Osteoblast (primary cell): ENCODE measurements at places on chromosomes 6 and 20.

DNA sequence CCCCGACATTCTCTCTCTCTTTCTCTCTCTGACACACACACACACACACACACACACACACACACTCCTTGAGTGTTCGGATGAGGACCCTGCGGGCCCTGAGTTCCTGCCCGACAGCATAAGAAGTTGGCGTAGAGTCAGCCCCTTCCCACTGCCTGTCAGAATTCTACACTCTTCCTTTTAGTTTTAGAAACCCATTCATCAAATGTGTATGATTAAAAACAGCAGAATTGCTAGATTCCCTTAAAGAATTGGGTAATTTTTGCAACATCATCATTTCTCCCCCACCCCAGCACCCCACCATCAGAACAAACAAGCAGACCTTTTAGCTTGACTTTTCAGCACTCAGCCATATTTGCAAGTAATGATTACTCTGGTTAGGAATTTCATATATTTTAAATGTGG is 322.8 kb downstream of the FARS2 start:
- no peak for DNase-seq

DNA sequence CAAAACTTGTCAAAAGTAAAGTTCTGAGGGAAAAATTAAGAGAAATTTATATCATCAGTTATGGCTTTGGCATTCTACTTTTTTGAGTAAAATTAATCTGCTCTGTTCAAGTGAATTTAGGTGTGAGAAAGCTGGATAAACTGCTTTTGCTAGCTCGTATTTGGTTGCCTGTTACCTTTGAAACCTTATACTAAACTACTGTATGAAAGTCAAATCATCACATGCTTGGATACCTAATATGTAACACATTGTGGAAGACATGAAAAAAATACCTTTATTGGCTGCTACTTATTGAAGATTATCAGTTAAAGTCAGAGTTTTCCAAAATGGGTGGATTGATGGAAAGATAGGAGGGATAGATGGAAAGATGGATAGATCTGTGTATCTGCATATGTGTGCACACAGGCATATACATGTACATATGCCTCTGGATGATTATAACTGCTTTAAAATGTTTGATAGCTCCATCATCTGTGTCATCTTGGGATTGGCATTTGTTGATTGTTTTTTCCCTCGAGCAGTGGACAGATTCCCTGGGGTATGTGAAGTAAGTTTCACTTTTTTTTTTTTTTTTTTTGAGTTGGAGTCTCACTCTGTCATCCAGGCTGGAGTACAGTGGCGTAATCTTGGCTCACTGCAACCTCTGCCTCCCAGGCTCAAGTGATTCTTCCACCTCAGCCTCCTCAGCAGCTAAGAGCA is 24.3 kb downstream of the SCAF8 start:
- DNase-seq, result no peak

- DNase-seq, result peak; percentile 13
Measured at GRCh38 chr6:90124874-90125510, 171.7 kb downstream of the BACH2 start.

- no peak for DNase-seq
Measured at GRCh38 chr20:50932016-50932485, 814 bp upstream of the ADNP start.

- peak; percentile 96 for DNase-seq
Measured at GRCh38 chr20:2840967-2841531, 504 bp downstream of the VPS16 start.

DNA sequence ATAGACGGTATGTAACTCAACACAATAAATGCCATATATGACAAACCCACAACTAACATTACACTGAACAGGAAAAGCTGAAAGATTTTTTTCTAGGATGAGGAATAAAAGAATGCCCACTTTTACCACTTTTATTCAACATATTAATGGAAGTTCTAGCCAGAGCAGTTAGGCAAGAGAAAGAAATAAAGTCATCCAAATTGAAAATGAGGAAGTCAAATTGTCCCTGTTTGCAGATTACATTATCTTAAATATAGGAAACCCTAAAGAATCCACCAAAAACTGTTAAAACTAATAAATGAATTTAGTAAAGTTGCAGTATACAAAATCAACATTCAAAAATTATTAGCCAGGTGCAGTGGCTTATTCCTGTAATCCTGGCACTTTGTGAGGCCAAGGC is 24.6 kb upstream of the ADGB start:
- no peak for DNase-seq

- no peak for DNase-seq
Measured at GRCh38 chr6:168196385-168196860, 117.4 kb upstream of the FRMD1 start.

GRCh38 chr6:19682859-19683258 is 154.3 kb upstream of the ID4 start:
- DNase-seq, result no peak

- no peak for DNase-seq
Measured at GRCh38 chr20:21129861-21130260, 4.0 kb downstream of the KIZ start.

- no peak for DNase-seq
Measured at GRCh38 chr20:47352332-47353238, 3.9 kb downstream of the ZMYND8 start.

GRCh38 chr6:6714953-6715352 is 126.4 kb downstream of the LY86 start:
- DNase-seq, result no peak

DNA sequence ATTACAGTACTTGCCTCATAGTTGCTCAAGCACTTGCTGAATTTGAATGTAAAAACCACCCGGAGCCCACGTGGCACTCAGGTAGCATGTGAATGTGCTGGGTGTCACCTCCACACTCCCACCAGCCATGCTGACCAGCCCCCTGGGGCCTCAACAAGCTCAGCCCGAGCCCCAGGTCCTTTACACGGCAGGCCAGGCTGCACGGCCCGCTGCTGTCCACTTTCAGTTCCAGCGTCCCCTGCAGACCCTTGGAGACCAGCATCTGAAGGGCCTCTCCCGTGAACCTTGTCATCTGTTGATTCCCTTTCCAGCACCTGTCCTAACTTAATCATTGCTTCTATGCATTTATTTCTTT is 33.3 kb upstream of the ZBP1 start:
- peak; percentile 78 for DNase-seq

DNA sequence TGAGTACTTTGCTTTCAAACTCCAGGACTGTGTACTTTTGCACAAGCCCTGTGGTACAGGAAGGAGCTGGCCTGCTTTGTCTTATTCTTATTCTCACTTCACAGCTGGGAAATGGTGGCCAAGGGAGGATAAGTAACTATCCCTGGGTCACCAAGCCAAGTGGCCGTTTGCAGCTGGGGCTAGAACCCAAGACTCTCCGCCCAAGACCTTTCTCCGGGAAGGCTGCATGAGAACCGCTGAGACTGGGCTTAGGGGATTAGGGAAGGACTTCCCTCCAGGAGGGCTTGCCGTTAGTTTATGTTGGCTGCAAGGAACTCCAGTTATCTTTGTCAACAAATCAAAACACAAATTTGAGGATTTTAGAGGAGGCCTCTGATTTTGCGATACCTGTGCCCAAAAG is 343.2 kb upstream of the RNF24 start:
- no peak for DNase-seq

DNA sequence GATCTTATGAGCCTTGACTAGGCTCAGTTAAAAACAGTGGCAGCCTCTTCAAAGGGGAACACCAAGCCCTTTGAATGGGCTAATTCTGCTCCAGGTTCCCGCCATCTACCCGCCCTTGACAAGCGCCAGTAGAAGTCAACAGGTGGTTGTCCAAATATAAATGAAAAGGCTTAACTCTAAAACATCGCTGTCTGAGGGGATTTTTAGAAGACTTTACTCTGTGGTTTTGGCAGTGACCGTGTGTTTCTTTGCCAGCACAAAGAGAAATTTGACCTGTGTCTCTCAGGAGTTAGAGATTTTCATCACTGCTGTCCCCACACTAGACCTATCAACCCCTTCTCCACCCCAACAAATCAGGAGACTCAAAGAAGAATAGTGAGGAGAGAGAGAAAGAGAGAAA is 19.8 kb upstream of the SIM1 start:
- no peak for DNase-seq

GRCh38 chr6:1729133-1729749 is 119.5 kb downstream of the FOXC1 start:
- no peak for DNase-seq

GRCh38 chr20:49865559-49865958 is 49.8 kb downstream of the SPATA2 start:
- no peak for DNase-seq

GRCh38 chr6:33249732-33250630 is 21.7 kb downstream of the VPS52 start:
- DNase-seq, result peak; percentile 78

DNA sequence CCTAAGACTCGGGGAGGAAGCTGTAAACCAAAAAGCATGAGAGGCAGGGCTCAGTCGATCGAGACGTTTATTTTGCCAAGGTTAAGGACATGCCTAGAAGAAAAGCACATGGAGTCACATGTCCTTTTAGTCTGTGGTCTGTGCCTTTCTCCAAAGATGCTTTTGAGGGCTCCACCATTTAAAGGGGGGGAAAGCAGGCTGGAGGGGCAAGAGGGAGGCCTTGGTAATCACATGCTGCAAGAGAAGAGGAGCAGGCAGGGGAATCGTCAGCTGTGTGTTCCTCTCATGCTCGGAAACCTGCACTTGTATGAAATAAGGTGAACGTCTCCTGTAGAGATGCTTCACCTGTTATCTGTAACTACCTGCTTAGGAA is 9.1 kb upstream of the YTHDF1 start:
- DNase-seq, result peak; percentile 35

- DNase-seq, result no peak
Measured at GRCh38 chr20:15992564-15992963, 580.7 kb downstream of the KIF16B start.

DNA sequence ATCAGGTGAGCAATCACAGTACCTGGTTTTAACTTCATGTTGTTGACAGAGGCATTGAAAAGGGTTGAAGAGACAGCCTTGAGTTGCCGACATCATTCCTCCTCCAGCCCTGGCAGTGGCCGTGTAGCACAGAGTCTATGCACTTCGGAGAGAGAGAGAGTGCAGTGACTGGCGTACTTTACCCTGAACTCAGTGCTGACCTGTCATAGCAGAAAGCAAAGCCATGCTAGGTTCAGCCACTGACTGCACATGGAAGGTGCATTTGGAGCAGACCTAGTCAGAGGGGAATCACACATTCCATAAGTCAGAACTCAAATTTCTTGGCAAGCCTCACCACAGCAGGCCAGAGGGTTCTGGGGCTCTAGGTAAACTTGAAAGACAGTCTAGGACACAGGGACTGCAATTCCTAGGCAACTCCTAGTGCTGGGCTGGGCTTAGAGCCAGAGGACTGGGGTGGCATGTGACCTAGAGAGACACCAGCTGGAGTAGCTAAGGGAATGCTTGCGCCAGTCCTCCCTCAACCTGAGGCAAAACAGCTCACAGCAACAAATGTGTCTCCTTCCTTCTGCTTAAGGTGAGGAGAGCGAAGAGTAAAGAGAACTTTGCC is 69.1 kb downstream of the ELOVL4 start:
- DNase-seq, result no peak

DNA sequence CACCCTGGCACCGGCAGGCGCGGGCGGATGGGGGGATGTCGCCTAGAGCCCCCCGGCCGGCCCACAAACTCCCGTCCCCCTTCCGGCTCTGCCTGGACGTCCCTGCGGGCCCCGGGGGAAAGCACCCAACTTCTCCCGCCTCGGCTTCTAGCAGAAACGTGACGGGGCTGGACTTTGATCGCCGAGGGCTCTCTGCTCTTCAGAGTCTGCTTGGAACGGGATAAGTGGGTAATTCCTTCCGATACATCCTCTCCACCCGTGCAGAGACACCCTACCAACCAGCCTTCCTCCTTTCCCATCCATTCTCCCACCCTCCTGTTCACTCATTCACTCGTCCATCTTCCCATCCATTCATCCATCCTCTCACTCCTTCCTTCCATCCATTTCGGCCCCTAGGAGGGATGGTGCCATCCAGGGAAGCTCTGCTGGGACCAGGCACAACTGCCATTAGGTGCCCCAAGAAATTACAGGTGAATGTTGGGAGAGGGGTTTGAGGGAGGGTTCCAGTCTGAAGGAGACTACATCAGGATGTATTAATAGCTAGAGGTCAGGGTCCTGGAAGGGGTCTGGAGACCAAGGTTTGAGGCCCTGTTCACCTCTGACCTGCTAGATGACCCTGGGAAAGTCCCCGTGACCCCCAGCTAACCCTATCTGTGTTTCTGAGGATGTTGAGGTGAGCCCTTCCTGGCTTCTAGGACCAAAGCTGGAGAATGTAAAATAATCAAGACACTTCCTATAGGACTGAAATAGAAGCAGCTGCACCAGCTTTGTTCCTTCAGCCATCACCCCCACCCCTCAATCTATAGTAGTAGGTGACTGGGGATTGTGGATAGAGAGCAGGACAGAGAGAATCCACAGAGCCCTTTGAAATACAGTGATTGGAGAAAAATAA is 538 bp downstream of the TTLL9 start:
- DNase-seq, result no peak

DNA sequence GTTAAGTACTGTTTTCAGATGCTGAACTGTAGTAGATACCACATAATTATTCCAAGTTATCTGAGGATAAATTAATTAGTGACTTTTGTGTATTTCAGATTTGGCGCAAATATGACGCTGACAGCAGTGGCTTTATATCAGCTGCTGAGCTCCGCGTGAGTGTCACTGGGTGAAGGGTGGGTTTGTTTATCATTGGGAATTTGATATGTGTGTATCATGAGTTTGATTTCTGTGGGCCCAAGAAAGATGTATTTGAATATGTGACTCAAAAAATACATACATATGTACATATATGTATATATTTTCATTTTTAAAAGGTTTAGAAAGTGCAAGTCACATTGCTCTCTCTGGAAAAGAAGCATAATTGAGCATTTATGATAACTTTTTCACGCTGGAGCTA is 17.4 kb downstream of the SCGN start:
- no peak for DNase-seq

- no peak for DNase-seq
Measured at GRCh38 chr20:3111995-3112394, 27.5 kb upstream of the AVP start.

- DNase-seq, result no peak
Measured at GRCh38 chr6:44464527-44465310, 77.2 kb downstream of the CDC5L start.

DNA sequence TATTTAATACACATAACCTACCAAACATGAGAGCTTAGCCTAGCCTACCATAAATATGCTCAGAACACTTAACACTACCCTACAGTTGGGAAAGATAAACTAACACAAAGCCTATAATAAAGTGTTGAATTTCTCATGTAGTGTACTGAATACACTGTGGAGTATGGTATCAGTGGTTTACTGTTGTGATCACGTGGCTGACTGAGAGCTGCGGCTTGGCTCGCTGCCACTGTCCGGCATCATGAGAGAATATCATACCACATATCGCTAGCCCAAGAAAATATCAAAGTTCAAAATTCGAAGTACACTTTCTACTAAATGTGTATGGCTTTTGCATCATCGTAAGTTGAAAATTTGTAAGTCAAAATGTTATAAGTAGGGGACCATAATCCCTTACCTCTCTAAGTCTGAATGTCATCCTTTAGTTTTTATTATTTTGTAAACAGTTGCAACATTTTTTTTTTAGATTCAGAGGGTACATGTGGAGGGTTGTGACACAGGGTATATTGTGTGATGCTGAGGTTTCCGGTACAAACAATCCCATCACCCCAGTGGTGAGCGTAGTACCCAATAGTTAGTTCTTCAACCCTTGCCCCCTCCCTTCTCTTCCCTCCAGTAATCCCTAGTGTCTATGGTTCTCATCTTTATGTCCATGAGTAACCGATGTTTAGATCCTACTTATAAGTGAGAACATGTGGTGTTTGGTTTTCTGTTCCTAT is 14.6 kb upstream of the TAAR1 start:
- no peak for DNase-seq

- peak; percentile 92 for DNase-seq
Measured at GRCh38 chr6:692356-692851, 535 bp downstream of the EXOC2 start.

- no peak for DNase-seq
Measured at GRCh38 chr6:2745246-2745645, 5.5 kb downstream of the MYLK4 start.

- DNase-seq, result no peak
Measured at GRCh38 chr20:58058421-58059259, 169.8 kb downstream of the ANKRD60 start.
